ENCODE measurements at places on chromosomes 4 and X.

DNA sequence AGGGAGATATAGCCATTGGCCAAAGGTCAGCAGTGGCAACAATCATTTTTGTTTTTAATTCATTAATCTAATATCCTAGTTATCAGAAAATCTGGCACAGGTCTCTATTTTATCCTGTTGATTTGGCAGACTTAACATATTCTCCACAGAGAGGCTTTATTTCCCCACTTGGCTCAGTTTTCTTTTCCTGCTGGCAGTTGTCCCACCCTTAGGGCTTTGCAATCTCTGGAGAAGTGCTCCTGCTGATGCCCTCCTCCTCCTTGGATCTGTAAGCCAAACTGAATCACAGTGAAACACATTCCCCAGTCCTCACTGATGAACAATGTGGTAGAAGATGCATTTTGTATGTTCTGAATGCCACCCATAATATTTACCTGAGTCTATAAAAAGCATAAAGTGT, 889.7 kb downstream of the PDHA2 start:
- DNase-seq = no peak

DNA sequence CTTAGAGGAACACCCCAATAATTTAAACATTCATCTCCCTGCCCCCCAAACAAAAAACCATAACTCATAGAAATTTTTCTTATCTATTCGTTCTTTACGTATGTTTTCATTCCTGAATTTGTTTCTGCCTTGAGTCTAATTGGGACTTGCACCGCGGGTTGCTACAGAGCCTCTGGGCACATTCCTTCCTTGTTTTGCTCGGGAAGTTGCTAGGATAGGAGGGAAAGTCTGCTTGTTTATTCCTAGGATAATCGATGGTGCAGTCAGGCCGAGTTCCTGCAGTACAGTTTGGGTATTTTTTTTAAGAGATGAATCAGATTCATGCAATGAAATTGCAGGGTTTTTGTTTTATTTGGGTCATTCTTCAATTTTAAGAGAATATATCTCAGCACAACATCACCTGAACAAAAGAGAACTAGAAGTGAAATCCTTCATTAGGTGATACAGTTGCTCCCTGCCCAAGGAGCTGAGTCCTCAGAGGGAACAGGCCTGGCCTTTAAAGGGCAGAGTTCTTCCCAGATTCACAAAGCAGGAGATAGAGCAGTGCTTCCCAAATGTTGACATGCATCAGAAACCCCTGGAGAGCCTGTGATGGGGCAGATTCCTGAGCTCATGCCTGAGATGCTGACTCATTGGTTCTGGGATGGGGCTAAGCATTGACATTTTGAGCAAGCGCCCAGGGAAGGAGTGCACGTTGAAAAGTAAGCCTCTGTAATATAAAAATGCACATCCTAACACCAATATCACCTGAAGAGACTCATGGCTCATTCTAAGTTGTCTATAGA, 114.9 kb upstream of the FAM9B start:
- DNase-seq = no peak

DNA sequence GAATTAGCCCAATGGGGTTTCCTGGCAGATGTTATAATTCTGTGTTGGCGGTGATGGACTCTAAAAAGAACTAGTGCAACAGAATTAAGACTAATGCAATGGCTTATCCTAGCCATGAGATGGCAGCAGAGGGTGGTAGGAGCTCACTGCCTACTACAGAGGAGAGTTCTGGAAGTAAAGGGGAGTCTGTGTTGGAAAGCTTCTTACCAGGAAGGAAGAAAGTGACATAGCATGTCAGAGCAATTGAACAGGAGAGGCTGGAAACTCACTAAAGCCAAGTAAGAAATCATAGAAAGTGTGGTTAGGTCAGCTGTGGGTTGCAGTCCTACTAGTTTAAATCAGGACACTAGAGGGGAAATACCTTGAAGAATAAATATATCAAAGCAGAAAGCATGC, 6.3 kb upstream of the TRPC5OS start:
- no peak for DNase-seq

DNA sequence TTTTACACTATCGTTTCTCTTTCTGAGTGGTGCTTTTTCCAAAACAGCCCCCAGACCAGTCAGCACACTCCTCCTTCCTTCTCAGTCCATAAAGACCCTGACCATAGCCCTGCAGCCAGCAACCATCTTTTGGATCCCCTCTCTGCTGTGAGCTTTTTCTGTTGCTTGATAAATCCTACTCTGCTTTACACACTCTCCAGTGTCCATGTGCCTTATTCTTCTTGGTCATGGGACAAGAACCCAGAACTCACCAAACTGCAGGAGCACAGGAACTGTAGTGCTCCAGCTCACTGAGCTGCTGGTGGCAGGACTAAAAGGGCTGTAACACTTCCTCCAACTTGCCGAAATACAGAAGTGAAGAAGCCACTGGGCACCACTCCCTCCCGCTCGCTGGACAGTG, 32.5 kb downstream of the COX18 start:
- DNase-seq = no peak

- DNase-seq = no peak
Measured at GRCh38 chr4:61938250-61938846, 738.2 kb downstream of the ADGRL3 start.

GRCh38 chrX:136112778-136113177, 34.6 kb upstream of the FHL1 start:
- DNase-seq = no peak

GRCh38 chr4:120927801-120928409, 5.4 kb upstream of the PRDM5 start:
- DNase-seq = no peak

- no peak for DNase-seq
Measured at GRCh38 chr4:67714248-67714583, 13.3 kb upstream of the UBA6 start.

- DNase-seq = peak; percentile 32
Measured at GRCh38 chr4:2537011-2537830, 774 bp downstream of the FAM193A start.

- no peak for DNase-seq
Measured at GRCh38 chrX:130676861-130677260, 226.1 kb downstream of the ENOX2 start.

DNA sequence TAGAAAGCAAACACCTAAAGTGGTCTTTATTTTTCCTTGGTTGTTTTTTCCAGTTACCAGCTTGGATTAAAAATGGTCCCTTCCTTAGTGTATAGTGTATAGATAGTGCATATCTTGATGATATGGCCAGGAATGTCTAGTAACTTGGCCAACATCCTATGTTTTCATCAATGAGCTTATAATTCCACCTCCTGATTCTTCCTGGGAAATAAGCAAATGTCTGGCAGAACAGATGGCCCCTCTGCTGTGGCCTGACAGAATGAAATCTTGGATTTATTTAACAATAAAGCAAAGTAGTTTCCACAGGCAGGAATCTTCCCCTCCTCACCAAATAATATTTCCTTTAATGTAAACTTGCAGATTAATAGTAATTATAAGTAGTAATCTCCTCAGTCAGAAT, 6.1 kb downstream of the SCARB2 start:
- no peak for DNase-seq

GRCh38 chrX:20409991-20410390, 143.3 kb upstream of the RPS6KA3 start:
- no peak for DNase-seq

DNA sequence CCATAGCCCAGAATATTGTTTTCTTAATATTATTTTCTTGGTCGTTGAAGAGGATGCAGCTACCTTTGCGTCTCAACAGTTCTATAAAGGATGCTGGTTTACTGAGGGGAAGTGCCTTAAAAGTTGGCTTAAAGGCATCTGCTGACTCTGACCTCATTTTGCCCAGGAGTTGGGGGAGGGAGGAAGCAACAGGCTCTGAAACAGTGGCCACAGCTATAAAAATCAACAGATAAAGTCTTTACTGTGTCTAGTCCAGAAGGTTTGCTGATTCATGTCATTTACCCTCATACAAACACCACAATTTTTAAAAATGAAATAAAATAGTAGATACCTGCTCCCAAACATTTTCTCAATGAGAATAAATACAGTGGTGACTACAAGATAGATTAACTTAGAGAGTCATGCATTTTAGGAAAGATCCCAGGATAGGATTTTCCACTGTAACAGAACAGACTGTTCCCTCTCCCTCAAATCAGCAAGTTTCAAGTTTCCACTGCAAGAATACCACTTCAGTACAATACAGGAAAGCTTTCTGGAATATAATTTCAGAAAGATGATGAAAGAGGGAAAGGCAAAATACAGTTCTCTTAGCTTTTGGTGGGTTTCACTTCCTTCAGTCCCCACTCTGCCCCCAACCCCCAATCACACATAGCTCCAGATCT, 1.9 kb downstream of the PHKA1 start:
- DNase-seq = no peak

GRCh38 chrX:93461060-93461459, 212.3 kb downstream of the NAP1L3 start:
- no peak for DNase-seq

DNA sequence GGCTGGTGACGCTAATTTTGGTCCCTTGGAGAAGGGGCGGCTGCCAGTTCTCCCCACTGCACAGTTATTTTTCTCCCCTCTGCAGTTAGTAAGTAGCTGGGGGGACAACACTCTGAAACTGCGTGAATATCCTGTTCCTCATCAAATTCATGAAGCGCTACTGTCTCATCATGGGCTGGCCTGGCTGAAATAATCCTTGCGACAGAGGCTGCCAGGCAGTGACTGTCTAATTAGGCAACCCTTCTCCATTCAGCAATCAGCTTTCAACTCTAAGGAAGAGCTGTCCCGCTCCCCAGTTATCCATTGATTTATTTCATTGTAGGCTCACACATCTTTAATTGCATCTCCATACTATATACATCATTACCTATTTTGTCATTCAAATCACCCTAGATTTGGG, 8.2 kb downstream of the SH3TC1 start:
- DNase-seq = no peak

DNA sequence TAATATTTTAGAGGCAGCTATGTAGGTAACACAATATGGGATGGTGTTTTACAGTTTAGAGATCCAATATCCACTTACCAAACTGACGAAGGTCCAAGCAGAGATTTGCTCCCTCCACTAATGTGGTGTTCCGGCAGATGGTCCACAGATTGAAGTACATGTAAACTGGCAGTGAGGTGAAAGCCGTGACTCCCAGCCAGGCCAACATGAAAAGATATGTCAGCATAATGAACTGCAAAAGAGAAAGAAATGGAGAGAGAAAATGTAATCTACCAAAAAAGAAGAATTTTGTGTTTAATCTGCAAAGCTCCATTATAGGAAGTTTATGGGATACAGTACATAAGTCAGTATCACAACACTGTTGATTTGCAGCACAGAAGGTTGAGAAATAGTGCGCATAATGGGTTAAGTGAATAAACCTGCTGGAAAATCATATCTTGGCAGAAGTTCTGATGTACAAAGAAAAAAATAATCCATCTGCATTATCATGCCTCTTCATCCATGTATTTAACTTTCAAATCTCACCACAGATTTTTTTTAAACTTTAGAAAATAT, 160.2 kb downstream of the GPM6A start:
- DNase-seq = no peak

- DNase-seq = no peak
Measured at GRCh38 chr4:39574946-39575345, 47.7 kb upstream of the UGDH start.

GRCh38 chrX:136376713-136377112, 76.0 kb downstream of the ADGRG4 start:
- DNase-seq = no peak
